Lower lobe of right lung (tissue), 2 donors: ENCODE measurements at places on chromosomes 7 and 10. TPM values are rescaled to one million over a fixed set of nuclear protein-coding genes. Genes with fewer than 3 reads are reported as not detected.

DNA sequence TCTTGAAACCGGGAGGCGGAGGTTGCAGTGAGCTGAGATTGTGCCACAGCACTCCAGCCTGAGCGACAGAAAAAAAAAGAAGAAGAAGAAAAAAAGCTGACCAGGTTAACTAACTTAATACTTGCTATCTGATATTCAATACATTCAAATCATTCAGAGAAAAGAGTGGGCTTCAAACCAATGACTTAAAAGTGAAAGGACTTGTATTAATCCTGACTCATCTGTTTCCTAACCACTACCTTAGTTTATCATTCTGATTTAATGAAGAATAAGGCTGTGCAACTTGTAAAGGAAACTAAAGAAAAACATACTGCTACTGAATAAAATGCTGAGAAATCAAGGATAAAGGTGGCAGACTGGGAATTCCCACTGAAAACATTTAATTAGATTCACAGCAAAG is 128.4 kb downstream of the NRBF2 start:
- H3K4me3 ChIP-seq = no peak overlapping the region
- H3K4me1 ChIP-seq = peaks cover 79% of the 10 kb centered on the region
- H3K27me3 ChIP-seq = no peaks in the 10 kb centered on the region
- no peak overlapping the region for H3K27ac ChIP-seq
- DNase-seq = no peak

DNA sequence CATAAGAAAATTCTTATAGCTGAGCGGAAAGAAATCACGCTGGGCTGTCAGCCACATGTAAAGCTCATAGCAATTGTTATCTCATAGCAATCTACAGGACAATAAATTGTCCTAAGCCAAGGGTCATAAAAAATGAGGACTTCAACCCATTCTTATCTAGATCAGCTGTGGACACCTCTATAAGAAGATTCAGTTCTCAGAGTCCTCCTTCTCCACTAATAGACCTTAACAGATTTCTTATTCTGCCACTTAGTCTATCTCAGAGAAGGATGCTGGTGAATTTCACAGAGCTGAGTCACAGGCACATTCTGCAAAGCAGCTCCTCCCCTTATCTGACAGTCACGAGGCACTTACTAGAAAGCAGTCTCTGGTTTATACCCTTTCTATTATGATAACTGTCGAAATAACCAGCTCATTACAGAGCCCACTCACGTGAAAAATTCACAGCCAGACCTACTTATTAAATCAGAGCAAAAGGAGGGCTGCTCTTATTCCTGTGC is 185.3 kb upstream of the PCLO start:
- H3K36me3 ChIP-seq = no peaks in the 10 kb centered on the region
- no peaks in the 10 kb centered on the region for H3K27me3 ChIP-seq
- no peak overlapping the region for H3K27ac ChIP-seq
- H3K4me3 ChIP-seq = no peak overlapping the region
- DNase-seq = no peak

GRCh38 chr7:16078076-16078952 is 343.0 kb downstream of the CRPPA start:
- no peaks in the 10 kb centered on the region for H3K4me1 ChIP-seq
- H3K27me3 ChIP-seq = no peaks in the 10 kb centered on the region
- H3K36me3 ChIP-seq = no peaks in the 10 kb centered on the region
- H3K27ac ChIP-seq = no peak overlapping the region
- DNase-seq = no peak
- H3K4me3 ChIP-seq = no peak overlapping the region

DNA sequence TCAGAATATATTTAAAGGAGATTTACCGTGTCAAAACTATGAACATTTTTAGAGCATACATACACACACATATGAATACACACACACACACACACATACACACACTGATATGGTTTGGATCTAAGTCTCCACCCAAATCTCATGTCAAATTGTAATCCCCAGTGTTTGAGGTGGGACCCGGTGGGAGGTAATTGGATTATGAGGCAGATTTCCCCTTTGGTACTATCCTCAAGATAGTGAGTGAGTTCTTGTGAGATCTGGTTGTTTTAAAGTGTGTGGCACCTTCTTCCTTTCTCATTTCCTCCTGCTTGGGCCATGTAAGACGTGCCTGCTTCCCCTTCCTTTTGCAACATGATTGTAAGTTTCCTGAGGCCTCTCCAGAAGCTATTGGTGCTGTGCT is 515.0 kb upstream of the ZMIZ1 start:
- DNase-seq = no peak
- H3K36me3 ChIP-seq = no peaks in the 10 kb centered on the region
- H3K27me3 ChIP-seq = no peaks in the 10 kb centered on the region
- H3K4me3 ChIP-seq = no peak overlapping the region
- peaks cover 10% of the 10 kb centered on the region for H3K4me1 ChIP-seq

GRCh38 chr7:79452032-79452494 is 1.4 kb downstream of the MAGI2 start:
- H3K27me3 ChIP-seq = no peaks in the 10 kb centered on the region
- DNase-seq = peak; percentile 85
- peaks cover 8% of the 10 kb centered on the region for H3K4me1 ChIP-seq
- H3K27ac ChIP-seq = peak overlapping the region; percentile 91
- peak overlapping the region; percentile 72 for H3K4me3 ChIP-seq
- no peaks in the 10 kb centered on the region for H3K36me3 ChIP-seq

GRCh38 chr10:89392974-89393373 is 551 bp downstream of the IFIT1 start:
- H3K36me3 ChIP-seq = no peaks in the 10 kb centered on the region
- DNase-seq = no peak
- H3K4me3 ChIP-seq = peak overlapping the region; percentile 66

GRCh38 chr7:115230882-115231571 is 309.1 kb downstream of the MDFIC start:
- peaks cover 14% of the 10 kb centered on the region for H3K4me1 ChIP-seq
- H3K27me3 ChIP-seq = no peaks in the 10 kb centered on the region
- H3K4me3 ChIP-seq = no peak overlapping the region

DNA sequence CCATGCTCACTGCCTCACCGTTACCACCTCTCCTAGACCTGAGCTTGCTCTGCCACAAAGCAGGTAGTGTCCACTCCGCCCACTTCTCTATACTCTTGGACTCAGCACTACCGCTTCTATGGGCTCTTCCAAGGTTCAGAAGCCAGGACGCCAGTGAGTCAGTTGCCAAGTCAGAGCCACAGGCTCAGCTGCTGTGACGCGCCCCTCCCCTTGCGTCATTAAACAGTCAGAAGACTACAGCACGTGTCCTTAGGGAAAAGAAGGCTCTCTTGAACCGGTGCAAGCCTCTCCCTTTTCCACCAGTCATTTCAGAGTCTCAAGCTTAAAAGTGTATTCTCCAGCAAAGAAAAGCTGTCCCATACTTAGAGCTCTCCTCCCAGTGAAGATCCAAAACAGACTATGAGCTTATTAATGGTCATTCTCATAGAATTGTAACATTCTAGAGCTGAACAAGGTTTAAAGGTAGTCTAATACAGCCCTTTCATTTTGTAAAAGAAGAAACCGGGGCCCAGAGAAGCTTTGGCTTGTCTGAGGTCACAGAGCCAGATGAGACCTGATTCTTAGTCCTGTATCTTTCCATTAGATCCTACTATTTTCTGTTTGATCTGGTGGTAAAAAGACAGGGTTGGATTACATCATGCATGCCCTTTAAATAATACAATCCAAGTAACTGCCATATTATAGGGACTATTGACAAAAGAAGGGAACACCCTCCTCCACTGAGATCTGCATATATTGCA is 40.9 kb upstream of the MET start:
- peak; percentile 69 for DNase-seq
- H3K27ac ChIP-seq = no peak overlapping the region
- H3K4me3 ChIP-seq = no peak overlapping the region
- no peaks in the 10 kb centered on the region for H3K36me3 ChIP-seq
- no peaks in the 10 kb centered on the region for H3K27me3 ChIP-seq
- H3K4me1 ChIP-seq = no peaks in the 10 kb centered on the region

DNA sequence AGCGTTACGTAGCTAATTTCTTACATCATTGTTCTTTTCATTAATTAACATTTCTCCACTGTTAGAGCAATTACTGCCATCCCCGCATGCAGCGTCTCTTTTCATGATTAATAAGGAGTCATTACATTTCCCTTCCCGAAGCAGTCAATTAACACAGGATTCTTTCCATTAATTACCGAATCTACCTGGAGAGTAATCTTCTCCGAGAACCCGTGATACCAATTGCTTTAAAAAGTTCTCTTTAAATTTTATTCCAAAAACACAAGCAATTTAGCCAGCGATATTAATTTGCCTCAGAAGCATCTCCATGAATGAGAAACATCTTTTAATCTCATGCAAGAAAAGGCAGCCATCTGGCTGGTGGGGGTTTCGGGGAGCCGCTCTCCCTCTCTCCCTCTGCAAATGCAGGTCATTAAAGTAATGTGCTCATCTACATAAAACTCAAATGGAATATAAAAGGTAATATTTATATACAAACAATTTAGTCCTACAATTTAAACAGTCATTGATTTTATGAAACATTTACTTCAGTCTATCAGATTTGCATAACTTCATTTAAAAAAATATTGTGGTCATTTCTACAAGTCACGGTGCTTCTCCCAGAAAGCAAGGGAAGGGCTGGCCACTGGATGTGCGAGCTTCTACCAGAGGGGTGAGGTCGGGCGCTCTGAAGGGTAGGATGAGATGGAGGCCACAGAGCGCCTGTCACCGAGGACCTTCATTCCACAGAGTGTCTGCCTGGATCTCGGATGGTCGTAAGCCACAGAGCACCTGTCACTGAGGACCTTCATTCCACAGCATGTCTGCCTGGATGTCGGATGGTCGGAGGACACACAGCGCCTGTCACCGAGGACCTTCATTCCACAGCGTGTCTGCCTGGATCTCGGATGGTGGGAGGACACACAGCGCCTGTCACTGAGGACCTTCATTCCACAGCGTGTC is 145.0 kb downstream of the WDR37 start:
- H3K4me1 ChIP-seq = no peaks in the 10 kb centered on the region
- DNase-seq = no peak
- H3K27me3 ChIP-seq = peaks cover 14% of the 10 kb centered on the region
- no peaks in the 10 kb centered on the region for H3K36me3 ChIP-seq
- no peak overlapping the region for H3K27ac ChIP-seq

DNA sequence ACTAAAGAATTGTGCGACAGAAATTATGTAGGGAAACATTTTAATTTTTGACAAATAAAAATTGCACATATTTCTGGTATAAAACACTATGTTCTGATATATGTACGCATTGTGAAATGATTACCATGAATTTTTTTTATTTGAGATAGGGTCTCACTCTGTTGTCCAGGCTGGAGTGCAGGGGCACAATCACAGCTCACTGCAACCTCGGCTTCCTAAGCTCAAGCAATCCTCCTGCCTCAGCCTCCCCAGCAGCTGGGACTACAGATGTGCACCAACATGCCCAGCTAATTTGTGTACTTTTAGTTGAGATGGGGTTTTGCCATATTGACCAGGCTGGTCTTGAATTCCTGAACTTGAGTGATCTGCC is 149.2 kb downstream of the FRMD4A start:
- H3K36me3 ChIP-seq = no peaks in the 10 kb centered on the region
- no peaks in the 10 kb centered on the region for H3K4me1 ChIP-seq
- no peak overlapping the region for H3K27ac ChIP-seq
- peaks cover 32% of the 10 kb centered on the region for H3K27me3 ChIP-seq
- no peak overlapping the region for H3K4me3 ChIP-seq

DNA sequence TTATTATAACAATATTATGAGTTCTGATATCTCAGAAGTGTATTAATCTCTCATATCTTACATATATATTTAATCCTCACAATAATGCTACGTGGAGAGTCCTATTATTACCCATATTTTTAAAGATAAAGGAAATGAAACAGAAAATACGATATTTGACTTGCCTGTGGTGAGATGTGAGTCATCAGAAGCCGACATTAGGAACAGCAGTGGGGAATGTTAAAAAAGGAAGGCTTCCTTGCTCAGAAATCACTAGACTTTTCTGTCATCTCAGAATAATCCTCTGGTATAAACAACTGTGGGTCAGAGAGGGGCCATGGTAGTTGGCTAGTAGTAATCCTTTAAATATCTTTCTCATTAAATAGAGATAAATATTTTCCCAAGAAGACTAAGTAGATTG is 402.3 kb upstream of the PCDH15 start:
- no peaks in the 10 kb centered on the region for H3K27me3 ChIP-seq
- DNase-seq = no peak
- H3K4me1 ChIP-seq = no peaks in the 10 kb centered on the region

DNA sequence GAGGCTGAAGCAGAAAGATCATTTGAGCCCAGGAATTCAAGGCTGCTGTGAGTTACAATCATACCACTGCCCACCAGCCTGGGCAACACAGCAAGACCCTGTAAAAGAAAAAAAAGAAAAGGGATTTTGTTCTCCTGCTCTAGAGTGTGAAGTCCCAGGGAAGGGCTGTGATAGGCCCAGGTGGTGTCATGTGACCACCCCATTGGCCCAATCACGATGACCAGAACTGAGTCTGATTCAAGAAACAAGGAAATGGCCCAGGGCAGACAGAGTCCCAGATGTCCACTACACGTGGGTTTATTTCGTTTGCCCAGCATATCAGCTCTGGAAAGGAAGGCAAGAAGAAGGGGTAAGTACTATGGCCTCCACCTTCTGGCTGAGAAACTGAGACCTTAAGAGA is 81.3 kb upstream of the CUX1 start:
- H3K4me3 ChIP-seq = no peak overlapping the region
- H3K36me3 ChIP-seq = no peaks in the 10 kb centered on the region
- DNase-seq = no peak
- H3K27ac ChIP-seq = no peak overlapping the region
- H3K27me3 ChIP-seq = no peaks in the 10 kb centered on the region

- H3K27me3 ChIP-seq = no peaks in the 10 kb centered on the region
- H3K36me3 ChIP-seq = no peaks in the 10 kb centered on the region
- no peaks in the 10 kb centered on the region for H3K4me1 ChIP-seq
Observed at GRCh38 chr7:3399858-3400257, 98.8 kb downstream of the SDK1 start.

GRCh38 chr10:73865459-73866442 is 8.6 kb downstream of the CAMK2G start:
- H3K4me1 ChIP-seq = peaks cover 50% of the 10 kb centered on the region
- H3K27me3 ChIP-seq = no peaks in the 10 kb centered on the region
- peak overlapping the region; percentile 78 for H3K27ac ChIP-seq
- H3K36me3 ChIP-seq = peaks cover 41% of the 10 kb centered on the region

- no peak overlapping the region for H3K27ac ChIP-seq
- DNase-seq = no peak
- H3K27me3 ChIP-seq = no peaks in the 10 kb centered on the region
Observed at GRCh38 chr7:910441-910861, 34.1 kb downstream of the GET4 start.

The FAM20C gene
- total RNA-seq = 42.9 TPM

The HOXA11 gene
- not detected for total RNA-seq

The OR6V1 gene
- not detected for total RNA-seq

The DMBT1 gene
- total RNA-seq = 43.1 TPM
